ENCODE measurements at places on chromosomes 5 and 9.

DNA sequence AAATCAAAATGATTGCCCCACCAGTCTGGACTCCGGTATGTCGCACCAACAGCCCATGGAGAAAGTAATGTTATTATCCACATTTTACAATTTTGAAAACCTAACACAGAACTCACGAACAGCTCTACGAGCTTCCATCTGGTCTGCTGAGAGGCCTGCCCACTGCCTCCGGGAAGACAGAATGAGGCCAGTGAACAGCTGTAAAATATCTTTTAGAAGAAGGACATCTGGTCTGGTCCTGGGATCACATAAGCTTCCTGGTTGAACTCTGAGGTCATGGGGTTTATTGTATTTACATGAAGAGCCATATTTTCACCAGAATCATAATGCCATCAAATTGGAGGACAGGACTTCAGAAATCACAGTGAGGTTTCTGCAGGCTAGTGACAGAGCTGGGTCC lies 89.0 kb downstream of the FRMD3 start:
- no peak for DNase-seq

DNA sequence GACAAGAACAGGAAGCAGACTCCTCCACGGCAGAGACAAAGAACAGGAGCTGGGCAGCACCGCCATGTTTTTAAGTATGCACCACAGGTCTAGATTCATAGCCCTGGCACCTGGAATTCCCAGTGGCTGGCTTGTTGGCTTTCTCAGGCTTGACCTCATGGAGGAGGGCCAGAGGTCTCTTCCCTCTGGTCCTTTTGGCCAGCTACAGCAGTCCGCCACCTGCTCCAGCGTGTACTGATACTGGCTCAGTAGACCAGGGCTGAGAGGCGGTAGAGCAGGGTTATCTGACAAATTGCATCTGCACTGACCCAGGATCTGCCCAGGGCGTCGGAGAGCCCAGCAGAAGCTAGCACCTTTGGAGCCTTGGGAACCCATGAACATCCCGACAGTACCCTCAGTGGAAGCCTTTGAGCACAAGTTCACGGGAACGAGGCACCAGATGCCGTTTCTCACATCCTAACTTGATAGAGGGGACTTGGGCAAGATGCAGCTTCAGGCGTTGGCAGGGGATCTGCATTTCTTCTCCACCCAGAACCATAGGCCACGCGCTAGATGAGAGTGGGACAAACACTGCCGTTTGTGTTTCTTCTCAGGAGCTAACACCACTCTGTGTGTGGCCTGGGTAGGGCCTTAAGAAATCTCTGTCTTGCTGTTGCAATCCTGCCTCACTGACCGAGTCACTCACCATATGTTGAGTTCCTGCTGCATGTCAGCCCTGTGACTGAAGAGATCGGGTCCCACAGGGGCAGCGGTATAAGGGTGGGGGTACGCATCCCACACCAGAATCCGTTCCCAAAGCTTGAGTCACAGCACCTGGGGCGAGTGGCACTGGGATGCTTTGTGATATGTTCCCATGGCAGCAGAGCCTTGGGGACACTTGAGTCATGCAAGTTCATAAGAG lies 90.3 kb upstream of the OTULINL start:
- no peak for DNase-seq

DNA sequence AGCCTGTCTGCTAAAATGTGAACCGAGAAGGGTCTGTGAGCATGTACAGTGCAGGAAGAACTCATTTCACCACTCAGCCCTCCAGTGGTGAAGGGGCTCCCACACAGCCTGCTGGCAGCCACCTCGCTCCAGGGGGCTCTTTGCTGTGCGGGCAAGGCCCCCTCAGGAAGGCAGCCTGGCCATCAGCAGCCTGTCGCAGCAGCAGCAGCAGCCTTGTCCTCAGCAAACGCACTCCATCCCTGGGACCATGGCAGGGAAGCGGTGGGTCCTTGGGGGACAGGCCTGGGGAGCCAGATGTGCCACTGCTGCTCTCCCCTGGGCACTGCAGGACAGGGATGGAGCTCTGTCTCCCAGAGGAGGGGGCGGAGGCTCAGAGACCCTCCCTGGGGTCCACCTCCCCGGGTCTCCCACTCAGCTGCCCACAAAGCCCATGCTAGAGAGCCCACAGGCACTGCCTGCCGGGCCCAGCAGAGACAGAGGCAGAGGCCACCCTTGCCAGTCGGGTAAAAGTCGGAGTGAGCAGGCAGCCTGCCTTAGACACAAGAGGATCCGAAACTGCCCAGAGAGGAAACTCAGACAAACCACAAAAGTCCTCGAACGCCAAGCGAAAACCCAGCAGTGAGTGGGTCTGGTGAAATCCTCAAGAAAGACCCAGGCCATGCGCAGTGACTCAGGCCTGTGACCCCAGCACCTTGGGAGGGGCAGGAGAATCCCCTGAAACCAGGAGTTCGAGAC lies 8.0 kb downstream of the BRD3 start:
- DNase-seq = no peak

- no peak for DNase-seq
Measured at GRCh38 chr5:45038366-45038987, 229.7 kb downstream of the MRPS30 start.

DNA sequence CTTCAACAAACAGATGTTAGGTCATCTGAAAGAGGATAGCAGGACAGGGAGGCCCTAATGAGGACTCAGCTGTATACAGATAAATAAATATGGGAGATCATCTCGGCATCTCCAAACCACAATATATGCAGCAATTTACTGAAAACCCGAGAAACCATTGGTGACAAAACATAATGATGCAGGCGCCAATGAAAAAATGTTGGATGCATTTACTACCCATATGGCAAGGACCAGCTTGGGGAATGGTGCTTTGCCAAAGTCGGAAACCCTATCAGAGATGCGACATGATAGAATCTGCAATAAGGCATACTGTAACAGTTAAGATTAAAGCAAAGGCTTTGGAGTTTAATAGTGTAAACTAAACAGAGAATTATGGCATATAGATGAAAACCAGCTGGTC lies 92.0 kb downstream of the SNCAIP start:
- DNase-seq = no peak

- peak; percentile 96 for DNase-seq
Measured at GRCh38 chr5:157172403-157172802, 6.3 kb upstream of the GARIN3 start.
